ENCODE measurements at places on chromosomes 4 and X.
A peak's percentile ranks its signal among the peaks of the same experiment; 100 is the strongest.

DNA sequence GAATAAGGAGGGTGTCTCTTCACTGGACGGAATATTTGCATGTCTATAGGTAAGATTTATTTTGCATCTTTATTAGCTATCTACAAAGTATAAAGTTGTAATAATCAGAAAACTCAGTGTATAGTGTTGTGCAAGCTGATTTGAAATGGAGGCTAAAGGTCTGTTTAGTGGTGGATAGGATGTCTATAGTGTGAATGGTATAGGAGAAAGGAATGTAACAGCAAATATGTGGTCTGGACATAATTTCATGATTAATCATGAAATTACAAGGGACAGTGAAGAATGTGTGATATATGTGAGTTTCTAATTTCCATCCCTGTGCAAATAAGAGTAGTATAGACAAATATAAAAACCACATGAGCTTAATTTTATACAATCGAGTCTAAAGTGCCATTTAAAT, 79.3 kb upstream of the CAMK2D start:
- no peak for DNase-seq

DNA sequence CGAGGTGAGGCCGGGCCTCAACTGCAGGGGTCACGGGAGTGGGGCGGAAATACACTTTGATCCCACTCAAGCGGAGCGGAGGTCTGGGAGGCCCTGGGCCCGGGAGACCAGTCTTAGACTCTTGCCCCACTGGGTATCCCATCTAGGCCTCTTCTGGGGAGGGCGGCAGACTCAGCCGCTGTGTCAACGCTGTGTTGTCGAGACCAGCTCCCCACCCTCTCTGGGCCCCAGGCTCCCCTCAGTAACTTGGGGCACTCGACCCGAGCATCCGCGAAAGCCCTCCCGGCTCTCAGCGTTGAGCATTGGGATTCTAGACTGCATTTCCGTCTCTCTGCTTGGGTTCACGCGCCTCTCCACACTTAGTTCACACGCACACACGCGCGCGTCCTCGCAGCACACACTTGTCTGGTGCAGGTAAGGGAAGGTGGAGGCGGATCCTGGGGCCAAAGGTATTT, 1.7 kb downstream of the NKX3-2 start:
- DNase-seq, result peak; percentile 56

DNA sequence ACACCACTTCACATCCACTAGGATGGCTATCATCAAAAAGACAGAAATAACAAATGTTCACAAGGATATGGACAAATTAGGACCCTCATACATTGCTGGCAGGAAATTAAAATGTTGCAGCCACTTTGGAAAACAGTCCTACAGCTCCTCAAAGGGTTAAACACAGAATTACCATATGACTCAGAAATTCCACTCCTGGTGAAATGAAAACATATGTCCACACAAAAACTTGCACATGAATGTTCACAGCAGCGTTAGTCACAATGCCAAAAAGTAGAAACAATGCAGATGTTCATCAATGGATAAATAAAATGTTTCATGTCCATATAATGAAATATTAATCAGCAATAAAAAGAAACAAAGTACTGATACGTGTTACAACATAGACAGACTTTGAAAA, 15.1 kb downstream of the S100G start:
- no peak for DNase-seq

- no peak for DNase-seq
Observed at GRCh38 chr4:101136373-101137370, 210.7 kb downstream of the PPP3CA start.

DNA sequence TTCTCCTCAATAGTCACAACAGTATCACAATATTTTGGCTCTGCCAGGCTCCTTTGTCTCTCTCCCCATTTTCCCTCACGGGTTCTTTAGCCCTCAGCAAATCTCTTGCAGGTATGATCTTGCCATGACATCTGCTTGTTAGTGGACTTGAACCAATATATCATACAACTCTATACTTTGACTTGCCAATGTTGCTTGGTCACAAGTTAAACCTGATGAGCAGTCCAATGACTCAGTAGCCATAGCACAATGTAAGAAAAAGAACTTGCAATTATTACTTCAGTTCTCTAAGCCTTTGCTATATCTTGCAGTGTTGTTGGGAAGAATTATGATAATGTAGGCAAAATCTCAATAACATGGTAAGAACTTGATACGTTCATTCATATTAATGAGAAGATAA, 174.6 kb upstream of the NRK start:
- DNase-seq, result no peak

DNA sequence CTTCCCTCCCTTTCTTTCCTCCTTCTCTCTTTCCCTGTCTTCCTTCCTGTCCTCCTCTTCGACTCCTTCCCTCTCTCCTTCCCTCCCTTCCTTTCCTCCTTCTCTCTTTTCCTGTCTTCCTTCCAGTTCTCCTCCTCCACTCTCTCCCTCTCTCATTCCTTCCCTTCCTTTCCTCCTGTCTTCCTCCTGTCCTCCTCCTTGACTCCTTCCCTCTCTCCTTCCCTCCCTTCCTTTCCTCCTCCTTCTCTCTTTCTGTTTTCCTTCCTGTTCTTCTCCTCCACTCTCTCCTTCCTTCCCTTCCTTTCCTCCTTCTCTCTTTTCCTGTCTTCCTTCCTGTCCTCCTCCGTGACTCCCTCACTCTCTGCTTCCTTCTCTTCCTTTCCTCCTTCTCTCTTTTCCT, 5.3 kb upstream of the PUDP start:
- no peak for DNase-seq

GRCh38 chrX:50874876-50875275, 35.7 kb upstream of the BMP15 start:
- no peak for DNase-seq

DNA sequence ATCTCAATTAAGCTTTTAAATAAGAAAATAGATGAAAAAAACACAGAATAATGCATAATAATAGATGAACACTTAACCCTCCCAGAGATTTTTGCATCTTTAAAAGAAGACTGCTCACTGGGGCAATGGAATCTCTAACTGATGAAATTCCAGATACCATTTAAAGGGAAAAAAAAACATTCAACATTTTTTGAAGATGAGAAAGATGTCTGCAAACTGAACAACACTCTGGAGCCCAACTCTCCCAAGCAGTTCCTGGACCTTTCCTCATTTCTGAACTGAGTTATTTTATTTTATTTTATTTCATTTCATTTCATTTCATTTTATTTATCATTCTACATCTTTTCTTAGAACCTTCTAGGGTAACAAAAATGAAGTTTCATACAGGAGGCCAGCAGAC, 90.7 kb downstream of the CORIN start:
- no peak for DNase-seq

Measured in activated CD4-positive, alpha-beta T cell treated with anti-CD3 and anti-CD28 coated beads, Interleukin-2, amount 10 ng/mL, durations not matched to agents 24 days and 14 days (primary cell).